ENCODE measurements at places on chromosomes 2 and 18.

DNA sequence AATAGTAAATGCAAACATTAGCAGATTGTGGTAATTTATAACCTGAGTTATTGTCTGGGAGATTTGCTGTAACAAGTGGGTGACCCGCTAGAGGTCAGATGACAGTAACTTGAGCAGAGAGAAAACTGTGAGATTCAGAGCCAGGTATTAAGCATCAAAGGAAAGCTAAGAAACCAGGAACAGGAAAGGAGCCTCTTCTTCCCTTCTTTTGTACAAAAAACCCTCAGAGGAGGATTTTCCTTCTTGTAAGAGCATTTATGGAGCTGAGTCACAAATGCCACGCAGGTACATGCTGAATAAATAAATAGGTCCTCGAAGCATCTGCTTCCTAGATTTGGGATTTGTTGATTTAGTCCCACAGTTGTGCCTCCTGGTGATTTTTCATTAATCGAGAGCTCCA lies 146.5 kb downstream of the SH3BP4 start:
- no peak for DNase-seq

- no peak for DNase-seq
Observed at GRCh38 chr2:212441141-212441540, 97.5 kb downstream of the ERBB4 start.

DNA sequence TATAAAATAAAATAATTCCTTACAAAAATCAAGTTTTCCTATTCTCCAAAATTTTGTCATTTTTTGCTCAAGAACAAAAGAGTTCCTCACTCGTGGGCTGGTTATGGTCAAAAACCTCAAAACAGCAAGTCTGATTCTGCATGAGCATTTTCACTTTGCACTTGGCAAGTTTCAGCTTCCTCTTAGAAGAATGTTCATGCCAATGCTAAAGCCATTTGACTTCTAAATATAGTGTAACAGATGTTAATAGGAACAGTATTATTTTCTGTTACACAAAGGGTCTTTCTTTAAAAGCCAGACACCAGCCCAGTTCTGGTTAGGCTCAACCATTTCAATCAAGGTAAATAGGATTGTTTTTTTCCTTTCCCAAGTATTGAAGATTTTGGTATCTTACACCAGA lies 261.3 kb upstream of the CCDC68 start:
- no peak for DNase-seq

DNA sequence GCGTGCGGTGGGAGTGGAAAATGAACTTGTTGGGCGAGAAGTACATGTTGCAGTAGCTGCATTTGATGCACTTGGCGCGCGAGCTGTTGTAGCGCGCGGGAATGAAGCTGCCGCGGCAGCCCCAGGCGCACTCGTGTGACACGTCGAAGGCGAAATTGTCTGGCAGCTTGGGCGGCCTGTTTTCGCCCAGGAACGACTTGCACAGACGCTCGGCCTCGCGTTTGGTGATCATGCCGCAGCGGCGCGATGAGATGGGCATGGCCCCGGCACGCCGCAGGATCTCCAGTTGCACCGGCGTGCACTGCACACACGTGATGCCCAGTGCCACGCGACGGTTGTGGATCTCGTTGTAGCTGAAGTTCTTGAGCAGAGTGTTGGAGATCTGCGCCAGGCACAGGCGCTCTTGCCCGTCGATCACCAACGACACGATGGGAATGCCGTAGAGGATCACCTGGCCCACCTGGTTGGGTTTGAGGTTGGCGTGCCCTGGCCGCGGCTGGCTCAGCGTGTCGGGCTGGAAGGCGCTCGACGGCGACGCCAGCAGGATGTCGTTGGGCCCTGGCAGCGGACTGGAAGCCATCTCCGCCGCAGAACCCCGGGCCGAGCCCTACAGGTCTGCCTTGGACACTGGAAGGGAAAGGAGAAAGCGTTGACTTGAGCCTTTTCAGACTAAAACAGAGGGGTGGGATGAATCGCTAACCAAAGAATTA lies 2.7 kb downstream of the SKOR2 start:
- DNase-seq: no peak

- DNase-seq: no peak
Observed at GRCh38 chr2:85972355-85972754, 83.6 kb upstream of the ST3GAL5 start.

GRCh38 chr18:48948112-48949049 lies 2.4 kb downstream of the SMAD7 start:
- no peak for DNase-seq

DNA sequence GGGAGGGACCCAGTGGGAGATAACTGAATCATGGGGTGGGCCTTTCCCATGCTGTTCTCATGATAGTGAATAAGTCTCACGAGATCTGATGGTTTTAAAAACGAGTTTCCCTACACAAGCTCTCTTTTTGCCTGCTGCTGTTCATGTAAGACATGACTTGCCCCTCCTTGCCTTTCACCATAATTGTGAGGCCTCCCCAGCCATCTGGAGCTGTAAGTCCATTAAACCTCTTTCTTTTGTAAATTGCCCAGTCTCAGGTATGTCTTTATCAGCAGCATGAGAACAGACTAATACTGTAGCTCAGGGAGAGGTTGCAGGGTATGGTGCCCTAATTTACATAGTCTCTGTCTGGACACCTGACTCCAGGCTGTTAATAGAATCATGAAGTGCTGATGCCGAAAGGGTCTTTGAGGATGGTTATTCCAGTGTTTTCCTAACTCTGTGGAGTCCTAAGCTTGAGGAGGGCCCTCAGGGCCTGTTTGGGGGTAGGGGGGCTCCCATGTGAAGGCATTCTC lies 343.2 kb downstream of the ALK start:
- no peak for DNase-seq
